Glomerular endothelial cell (primary cell): ENCODE measurements at places on chromosomes 13 and 19. TPM values are rescaled to one million over a fixed set of nuclear protein-coding genes. Genes with fewer than 3 reads are reported as not detected.

- no peak for DNase-seq
Observed at GRCh38 chr19:46828484-46828883, 22.2 kb downstream of the AP2S1 start.

GRCh38 chr13:73870970-73871935, 263.0 kb downstream of the KLF12 start:
- DNase-seq: no peak

ZNF677 gene
- total RNA-seq: 18.7 and 28.1 TPM in 2 replicates

GRCh38 chr13:94427313-94427953, 52.0 kb downstream of the DCT start:
- no peak for DNase-seq

GRCh38 chr13:58190577-58190976, 559.0 kb downstream of the PCDH17 start:
- no peak for DNase-seq

GRCh38 chr19:47433121-47433520, 13.8 kb upstream of the MEIS3 start:
- DNase-seq: no peak

TNFSF13B gene
- total RNA-seq: 0.15 and 1.2 TPM in 2 replicates

TSPAN16 gene
- not detected in 2 replicates for total RNA-seq

DNA sequence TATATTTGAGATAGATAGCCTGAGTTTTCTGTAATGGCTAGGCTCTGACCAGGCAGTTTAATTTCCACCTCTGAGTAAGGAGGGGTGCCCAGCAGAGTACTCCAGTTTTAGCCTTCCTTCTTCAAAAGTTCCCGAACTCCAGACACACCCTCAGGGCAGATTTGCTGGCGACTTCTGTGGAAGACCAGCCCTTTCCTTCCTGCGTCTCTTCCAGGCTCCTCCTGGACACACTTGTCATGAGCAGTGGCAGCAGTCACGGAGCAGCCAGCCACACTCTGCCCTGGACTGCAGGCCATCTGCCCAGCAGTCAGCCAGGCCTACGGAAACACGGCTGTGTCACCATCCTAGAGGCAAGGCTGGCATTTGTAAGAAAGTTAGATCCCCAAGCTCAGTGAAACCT, 6.6 kb upstream of the FLT1 start:
- no peak for DNase-seq

- no peak for DNase-seq
Observed at GRCh38 chr13:49597043-49597641, 11.8 kb upstream of the RCBTB1 start.

PSG3 gene
- total RNA-seq: 0.29 TPM in 1 of 2 replicates, not detected in the other

DNA sequence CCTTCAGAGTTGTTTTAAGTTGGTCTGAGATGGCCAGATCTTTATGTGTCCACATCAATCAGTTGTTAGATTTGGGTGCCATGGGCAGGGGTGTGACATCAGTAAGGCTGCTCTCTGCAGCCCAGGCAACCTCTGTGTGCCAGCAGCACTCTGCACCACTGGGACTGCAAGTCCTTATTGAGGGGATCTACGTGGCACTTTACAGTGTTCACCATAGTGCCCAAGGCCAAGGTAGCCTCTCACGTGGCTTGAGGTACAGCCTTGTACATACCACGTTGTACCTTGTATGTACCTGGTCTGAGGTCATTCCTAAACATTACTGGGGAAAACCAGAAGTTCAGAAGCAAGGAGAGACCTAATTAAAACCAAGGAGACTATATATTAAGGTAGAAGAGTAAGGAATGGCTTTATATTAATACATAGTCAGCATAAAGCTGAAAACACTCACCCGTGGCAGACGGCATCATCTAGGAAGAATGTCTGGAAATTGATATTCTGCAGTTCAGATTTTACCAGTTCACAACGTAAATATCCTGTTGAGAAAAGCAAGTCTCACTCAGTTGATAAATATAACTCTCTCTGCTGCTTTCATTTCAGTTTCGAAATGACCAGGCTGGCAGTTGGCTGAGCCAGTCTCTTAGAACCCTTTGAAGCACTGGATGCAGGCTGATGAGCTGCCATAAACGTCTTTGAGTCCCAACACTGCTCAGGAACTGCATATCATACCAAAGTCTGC, 128.8 kb downstream of the ZDHHC20 start:
- no peak for DNase-seq

DNA sequence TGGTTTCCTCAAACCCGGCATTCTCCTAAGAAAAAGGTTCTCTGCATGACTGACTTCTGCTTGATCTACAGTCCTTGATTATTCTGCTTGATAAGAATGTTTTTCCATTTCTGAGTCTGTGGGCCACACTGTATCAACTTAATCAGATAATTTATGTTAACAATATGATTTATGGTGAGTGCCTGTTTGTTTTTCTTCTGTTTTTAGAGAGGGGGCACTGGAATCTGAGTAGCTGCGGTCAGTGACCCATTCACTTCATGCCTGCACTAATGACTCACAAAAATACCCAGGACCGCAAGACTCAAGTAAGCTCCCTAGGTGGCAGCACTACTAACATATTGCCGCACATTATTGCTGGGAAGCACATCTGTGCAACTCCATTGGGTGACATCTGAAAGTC, 542.3 kb upstream of the ATXN8OS start:
- DNase-seq: no peak

DNA sequence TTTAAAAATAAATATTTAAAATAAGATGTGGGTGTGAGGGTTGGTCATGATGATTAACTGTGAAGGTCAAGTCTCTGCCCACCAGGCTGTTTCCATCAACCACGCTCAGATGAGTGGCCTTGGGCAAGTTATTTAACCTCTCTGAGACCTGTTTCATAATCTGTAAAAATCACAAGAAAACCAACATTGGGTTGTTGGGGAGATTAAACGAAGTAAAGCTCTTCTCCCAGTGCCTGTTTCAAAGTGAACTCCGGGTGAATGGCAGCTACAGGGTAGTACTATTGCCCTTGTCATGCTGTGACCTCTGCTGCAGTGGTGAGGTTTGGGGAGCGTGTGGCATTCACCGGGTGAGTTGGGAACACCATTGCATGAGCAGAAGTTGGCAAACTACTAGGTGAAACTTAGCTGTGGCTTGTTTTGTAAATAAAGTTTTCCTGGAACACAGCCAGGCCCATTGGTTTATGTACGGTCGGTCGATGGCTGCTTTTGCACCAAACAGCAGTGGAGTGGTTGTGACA, 153.2 kb downstream of the USP12 start:
- DNase-seq: no peak

- DNase-seq: no peak
Observed at GRCh38 chr19:29800100-29800825, 11.5 kb upstream of the CCNE1 start.

DNA sequence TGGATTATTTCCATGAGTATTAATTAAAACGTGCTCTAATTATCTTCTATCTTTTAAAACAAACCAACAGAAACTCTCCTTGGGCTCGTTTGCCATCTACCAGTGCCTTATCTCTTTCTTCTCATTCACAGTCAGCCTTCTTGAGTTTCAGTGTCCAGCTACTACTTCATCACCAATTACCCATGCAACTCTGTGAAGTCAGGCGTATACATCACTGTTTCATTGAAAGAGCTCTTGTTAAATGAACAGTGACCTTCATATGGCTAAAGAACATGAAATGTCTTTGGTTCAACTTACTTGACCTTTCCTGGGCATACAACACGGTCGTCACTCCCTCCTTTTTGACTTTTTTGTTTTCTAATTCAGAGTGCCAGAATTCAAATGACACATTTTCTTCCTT, 5.2 kb upstream of the IFT88 start:
- no peak for DNase-seq

DNA sequence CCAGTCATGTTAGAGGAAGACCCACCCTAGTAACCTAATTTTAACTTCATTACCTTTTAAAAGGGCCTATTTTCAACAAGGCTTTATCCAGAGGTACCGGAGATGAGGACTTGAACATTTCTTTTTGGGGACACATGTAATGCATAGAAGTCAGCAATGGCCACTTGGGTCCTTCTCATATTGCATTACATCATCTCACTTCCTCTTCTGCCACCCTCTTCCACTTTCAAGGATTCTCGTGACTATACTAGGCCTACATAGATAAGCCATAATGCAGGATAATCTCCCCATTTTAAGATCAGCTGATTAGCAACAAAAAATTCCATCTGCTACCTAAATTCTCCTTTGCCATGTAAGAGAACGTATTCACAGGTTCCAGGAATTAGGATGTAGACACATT, 557.2 kb downstream of the KCTD12 start:
- no peak for DNase-seq

DNA sequence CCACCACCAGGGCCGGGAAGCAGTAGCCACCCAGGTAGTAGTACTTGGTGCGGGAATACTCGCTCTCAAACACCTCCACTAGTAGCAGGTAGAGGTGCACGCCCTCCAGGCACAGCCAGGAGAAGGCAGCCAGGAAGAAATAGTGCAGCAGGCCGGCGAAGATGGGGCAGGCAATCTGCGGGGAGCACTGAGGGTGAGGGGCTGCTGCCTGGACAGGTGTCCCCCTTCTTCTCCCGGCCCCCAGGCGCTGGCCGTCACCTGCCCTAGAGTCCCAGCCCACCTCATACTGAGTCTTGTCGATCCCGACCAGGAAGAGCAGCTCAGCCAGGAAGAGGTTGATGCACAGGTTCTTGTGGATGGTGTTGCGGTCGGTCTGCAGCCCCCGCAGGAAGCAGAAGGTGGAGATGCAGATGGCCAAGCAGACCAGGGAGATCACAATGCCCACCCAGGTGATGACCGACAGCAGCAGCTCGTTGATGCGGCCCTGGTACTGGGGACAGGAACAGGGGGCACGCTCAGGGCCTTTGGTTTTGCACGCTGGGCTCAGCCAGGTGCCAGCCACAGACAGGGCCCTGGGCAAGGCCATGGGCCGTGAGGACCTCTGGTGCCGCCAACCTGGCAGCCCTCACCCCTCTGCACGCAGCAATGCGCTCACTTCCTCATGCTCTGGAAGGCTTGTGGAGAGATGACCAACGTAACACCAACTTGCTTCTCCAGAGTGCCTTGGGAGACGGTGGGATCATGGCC, 20.8 kb upstream of the ASF1B start:
- no peak for DNase-seq

SPACA4 gene
- not detected in 2 replicates for total RNA-seq

LIN37 gene
- 9.7 and 18.7 TPM in 2 replicates for total RNA-seq

KLF1 gene
- not detected in 2 replicates for total RNA-seq

DNA sequence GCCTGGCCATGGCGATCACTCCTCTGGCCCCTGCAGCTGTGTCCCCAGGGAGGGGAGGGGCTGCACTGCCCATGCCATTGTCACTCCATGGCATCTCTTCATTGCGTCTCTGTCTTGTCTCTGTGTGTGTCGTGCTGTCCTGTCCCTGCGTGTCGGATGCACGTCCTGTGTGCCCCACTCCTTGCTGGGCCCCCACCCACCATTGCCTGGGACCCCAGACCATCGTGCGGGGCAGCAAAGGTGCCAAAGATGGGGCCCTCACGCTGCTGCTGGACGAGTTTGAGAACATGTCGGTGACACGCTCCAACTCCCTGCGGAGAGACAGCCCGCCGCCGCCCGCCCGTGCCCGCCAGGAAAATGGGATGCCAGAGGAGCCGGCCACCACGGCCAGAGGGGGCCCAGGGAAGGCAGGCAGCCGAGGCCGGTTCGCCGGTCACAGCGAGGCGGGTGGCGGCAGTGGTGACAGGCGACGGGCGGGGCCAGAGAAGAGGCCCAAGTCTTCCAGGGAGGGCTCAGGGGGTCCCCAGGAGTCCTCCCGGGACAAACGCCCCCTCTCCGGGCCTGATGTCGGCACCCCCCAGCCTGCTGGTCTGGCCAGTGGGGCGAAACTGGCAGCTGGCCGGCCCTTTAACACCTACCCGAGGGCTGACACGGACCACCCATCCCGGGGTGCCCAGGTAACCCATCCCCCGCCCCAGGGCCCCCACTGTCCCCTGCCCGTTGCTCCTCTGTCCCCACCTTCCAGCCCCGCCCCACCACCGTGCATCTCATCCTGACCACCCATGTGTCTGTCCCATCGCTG, 23.9 kb upstream of the NCCRP1 start:
- no peak for DNase-seq

LHB gene
- 0.76 TPM in 1 of 2 replicates, not detected in the other for total RNA-seq

DNA sequence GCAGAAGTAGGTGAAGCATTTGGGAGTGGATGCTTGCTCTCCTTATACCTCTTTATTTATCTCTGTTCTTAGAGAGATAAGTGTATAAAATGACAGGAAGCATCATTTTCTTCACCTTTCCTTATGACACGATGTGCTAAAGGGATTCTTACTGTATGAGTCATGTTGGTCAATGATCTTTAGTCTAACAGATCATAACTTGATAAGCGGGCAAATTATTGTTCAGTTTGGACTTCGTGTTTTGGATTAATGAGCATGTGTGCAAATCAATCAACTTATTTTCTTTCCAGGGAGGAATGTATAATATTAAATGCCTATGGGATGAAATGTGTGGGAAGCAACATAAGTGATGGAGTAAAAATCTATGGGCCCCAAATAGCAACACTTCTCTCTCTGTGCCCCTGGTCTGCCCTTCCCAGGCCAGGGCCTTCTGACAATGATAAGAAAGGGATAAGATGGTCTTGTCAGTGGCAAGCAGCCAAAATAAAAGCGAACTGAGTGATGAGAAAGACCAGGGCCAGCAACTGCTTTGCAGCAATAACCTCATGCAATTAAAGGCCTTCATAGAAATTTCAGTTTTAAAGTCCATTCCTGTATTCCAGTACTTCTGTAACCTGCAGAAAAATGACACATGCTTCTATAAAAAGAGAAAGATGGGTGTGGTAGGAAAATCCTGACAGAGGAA, 61.4 kb downstream of the SLC10A2 start:
- DNase-seq: no peak

IGSF23 gene
- total RNA-seq: not detected in 2 replicates

DNA sequence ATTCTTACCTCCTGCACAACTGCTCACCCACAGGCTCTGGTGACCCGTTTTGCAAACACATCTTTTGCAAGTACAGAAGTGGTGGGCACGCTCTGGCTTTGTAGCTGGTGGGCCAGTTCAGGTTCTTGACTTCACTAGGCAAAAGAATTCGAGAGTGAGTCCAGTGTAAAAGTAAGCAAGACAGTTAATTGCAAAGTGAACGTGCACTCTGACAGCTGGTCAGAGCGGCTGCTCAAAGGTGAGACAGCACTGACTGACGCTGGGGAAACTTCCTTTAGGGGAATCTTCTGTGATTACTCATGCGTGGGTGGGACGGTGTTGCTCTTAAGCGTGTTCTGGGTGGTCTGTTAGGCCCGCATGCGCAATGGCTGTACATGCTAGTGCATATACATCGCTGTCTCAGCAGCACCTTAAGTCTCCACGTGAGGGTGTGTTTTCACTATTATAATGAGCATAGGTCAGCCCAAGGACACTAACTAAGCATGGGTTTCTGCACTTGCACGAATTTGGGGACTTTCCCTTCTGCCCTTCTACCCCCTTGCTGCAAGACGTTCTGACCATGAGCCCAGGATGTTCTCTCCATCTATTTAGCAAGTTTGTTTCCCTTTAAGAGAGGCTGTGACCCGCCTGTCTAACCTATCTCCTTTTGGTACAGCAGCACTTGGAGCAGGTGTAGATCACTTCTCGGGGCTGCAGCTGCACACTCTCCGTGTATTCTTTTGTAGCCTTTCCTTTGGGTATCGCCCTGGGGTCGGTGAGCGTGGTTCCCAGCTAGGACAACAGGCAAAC, 30.2 kb upstream of the CD33 start:
- DNase-seq: no peak

GRCh38 chr19:39080431-39080830, 3.7 kb upstream of the ACP7 start:
- no peak for DNase-seq

CEACAM21 gene
- total RNA-seq: 8.8 and 9.7 TPM in 2 replicates
